ENCODE measurements at places on chromosomes 2 and 18.

DNA sequence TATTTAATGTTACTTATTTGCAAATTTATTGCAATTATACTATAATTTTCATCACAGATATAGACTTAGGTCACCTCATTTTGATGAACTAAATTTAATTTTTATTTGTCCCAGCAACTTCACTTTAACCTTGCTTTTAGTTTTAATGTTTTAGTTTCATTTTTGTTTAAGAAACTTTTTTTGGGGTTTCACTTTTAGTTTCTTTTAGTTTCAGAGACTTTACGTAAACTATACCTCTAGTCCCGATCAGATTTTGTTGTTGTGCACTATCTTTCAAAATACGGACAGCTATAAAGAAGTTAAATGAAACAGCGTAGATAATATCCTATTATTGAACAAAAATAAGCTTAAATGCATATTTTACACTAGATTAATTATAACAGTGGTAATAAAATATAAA is 460.5 kb downstream of the ERBB4 start:
- DNase-seq = no peak

- DNase-seq = no peak
These were observed 19.0 kb downstream of the TWSG1 start for GRCh38 chr18:9353596-9353995.

- DNase-seq = no peak
These were observed 35.0 kb downstream of the RHOB start for GRCh38 chr2:20481798-20482405.

GRCh38 chr18:63287691-63288220 is 31.8 kb downstream of the BCL2 start:
- no peak for DNase-seq

GRCh38 chr2:42328148-42328833 is 32.7 kb downstream of the COX7A2L start:
- peak; percentile 24 for DNase-seq

GRCh38 chr18:58391932-58392323 is 237.0 kb downstream of the ALPK2 start:
- no peak for DNase-seq

DNA sequence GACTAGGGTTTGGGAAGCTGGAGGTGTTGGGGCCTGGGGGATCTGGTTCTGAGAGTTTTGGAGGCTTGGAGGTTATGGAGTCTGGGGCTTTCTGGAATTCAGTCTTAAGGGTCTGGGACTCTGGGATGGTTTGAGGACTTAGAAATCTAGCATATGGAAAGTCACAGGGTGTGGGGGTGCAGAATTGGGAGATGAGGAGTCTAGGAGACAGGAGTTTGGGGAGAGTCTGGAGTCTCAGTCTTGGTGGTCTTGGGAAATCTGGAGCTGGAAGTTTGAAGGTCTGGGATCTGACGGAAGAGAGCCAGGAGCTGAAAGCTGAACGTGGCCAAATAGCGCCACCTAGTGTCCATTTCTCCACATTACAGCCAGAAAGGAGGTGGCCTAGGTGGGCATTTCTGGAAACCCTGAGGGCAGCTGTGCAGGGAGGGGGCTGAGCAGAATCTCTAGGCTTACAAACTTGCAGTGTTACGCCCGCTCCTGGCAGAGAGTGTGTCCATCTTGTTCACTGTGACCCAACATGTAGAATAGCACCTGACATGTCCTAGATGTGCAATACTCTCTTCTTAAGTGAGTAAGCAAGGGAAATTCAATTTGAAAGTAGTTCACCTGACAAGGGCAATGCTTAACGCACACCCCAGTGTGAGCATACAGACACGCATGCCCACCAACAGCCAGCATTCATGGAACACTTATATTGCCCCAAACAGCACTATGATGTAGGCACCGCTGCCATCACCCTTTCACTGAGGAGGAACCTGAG is 204.8 kb downstream of the TFCP2L1 start:
- DNase-seq = no peak

- no peak for DNase-seq
These were observed 2.4 kb upstream of the DTNA start for GRCh38 chr18:34707670-34708069.

- DNase-seq = peak; percentile 36
These were observed 187.1 kb downstream of the ZBTB7C start for GRCh38 chr18:48222118-48222517.

- DNase-seq = no peak
These were observed 248.7 kb downstream of the RNF152 start for GRCh38 chr18:61643884-61644647.

DNA sequence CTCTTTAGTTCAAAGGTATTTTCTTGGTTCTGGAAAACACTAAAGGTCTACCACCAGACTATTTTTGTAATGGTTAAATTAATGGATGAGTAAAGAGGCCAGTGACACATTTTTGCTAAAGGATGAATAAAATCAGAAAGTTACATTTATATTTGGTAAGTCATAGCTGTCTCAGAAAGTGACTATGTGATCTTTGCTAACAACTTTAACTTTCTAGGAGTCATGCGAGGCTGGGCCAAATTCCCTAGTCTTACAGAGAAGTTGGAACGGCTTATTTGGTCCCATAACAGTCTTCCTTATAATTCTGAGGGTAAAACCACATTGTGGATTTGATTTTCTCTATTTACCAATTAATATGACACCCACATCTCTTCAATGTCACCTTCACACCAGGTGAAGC is 198.1 kb downstream of the PDE1A start:
- no peak for DNase-seq

GRCh38 chr2:67337903-67338302 is 59.2 kb upstream of the ETAA1 start:
- no peak for DNase-seq

- no peak for DNase-seq
These were observed 48.2 kb upstream of the CTAGE1 start for GRCh38 chr18:22465859-22466457.

DNA sequence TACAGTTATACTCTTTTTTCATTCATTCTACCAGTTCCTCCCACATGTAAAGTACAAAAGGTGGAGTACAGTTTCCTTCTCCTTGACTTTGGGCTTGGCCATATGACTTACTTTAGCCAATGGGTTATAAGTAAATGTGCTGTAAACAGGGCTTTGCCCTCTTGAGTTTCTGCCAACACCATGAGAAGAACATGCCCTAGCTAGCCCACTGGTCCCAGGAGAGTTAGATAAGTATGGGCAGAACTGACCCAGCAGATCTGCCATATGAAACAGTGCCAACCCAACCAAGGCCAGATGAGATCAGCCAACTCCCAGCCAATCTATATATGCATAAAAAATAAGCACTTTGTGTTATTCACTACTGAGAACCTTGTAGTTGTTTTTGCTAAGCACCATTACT is 25.5 kb downstream of the ZC3H8 start:
- DNase-seq = no peak

- DNase-seq = no peak
These were observed 643.2 kb upstream of the RAB6C start for GRCh38 chr2:129336276-129336675.

GRCh38 chr2:19911808-19912509 is 10.2 kb upstream of the TTC32 start:
- DNase-seq = no peak

- DNase-seq = no peak
These were observed 42.8 kb downstream of the SCRN3 start for GRCh38 chr2:174438146-174438886.

DNA sequence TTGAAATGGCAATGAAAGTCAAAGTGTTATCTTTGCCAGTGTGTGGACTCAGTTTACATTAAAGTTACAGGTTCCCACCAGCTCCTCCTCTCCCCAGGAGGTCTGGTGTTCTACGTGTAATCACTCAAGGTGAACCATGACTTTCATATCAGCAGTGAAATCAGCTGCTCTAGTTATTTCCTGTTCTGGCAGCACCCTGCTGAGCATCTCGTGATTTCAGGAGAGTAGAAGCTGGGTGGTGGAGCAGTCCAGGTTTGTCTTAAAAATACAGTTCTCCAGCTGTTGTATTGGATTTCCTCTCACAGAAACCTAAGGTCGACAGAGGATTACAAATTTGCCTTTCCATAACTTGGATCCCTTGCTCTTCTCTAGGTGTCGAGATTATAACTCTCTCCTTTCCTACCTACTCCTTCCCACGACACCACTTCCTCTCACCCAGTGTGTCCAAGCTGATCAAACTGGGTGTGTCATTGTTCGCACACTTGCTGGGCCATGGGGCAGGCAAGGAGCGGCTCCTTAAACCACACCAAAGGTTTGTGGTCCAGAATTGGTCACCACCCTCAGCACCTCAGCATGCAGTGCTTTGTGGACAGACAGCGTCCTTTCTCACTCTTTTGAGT is 13.0 kb upstream of the ARHGAP25 start:
- no peak for DNase-seq

GRCh38 chr2:9488583-9489547 is 14.5 kb downstream of the IAH1 start:
- DNase-seq = no peak

GRCh38 chr18:12308386-12309100 is 502 bp downstream of the TUBB6 start:
- DNase-seq = no peak

DNA sequence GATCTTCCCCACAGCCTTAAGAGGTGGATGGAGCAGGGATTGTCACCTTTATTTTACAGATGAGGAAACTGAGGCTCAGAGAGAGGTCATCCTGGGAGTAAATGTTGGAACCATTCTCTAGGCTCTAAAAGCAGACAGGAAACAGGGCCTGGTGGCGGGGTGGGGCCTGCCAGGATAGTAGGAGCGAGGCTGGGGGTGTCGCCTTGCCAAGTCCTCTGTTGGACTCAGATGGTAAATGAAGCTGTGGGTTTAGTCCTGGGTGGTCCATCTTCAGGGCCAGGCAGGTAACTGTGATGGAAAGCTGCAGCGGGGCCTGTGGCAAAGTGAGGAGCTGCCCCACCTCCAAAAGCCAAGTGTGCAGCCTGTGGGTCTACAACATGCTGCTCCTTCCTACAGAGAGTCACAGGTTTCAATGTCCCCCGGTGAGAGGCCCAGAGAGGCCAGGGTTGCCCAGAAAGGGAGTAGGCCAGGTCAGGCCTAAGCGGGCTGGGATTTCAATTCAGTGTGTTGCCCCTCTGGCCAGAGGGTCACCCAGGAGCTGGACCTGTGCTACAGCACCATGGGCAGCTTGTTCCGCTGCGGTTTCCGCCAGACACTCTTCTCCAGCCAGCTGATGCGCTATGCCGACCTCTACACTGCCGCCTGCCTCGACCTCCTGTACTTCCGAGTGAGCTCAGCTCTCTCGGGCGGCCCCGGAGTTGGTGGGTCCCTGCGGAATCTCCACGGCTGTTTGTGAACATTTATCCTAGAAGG is 6.6 kb downstream of the NT5DC4 start:
- no peak for DNase-seq

DNA sequence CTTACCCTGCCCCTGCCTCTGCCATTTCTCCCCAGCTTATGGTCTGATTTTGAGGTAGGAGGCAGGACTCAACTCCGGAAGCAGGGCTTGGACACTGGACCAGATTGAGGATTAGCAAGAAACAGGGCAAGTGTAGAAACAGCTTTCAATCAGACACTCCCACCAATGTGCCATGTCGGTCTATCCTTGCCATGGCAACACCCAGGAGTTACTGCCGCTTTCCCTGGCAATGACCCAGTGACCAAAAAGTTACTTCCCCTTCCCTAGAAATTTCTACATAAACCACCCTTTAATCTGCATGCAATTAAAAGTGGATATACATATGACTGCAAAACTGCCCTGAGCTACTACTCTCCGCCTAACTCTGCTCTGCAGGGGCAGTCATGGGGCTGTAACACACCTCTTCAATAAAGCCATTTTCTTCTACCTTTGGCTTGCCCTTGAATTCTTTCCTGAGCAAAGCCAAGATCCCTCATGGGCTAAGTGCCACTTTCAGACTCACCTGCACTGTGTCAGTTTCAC is 156.7 kb downstream of the LPIN1 start:
- DNase-seq = peak; percentile 41

GRCh38 chr18:3157606-3158005 is 62.2 kb downstream of the MYOM1 start:
- no peak for DNase-seq

- DNase-seq = no peak
These were observed 109.0 kb upstream of the CXCR4 start for GRCh38 chr2:136226903-136227302.

DNA sequence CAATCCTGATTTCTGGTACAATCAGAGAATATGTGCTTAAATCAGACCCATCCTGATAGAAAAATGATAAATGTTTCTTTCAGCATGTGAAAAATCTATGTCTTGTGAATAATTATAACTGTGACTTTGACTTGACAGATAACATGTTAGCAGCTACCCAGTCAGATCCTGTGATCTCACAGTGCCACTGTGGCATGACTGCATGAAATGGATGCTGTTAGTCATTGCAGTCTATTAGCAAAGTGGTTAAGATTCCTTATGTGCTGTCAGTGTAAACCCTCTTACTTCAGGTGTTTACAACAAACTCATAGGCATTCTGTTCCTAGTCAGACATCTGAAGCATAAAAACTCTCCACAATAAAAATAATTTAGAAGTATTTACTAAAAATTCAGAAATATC is 244.6 kb upstream of the RND3 start:
- DNase-seq = no peak

- no peak for DNase-seq
These were observed 1.7 kb downstream of the CDK15 start for GRCh38 chr2:201808027-201808426.

DNA sequence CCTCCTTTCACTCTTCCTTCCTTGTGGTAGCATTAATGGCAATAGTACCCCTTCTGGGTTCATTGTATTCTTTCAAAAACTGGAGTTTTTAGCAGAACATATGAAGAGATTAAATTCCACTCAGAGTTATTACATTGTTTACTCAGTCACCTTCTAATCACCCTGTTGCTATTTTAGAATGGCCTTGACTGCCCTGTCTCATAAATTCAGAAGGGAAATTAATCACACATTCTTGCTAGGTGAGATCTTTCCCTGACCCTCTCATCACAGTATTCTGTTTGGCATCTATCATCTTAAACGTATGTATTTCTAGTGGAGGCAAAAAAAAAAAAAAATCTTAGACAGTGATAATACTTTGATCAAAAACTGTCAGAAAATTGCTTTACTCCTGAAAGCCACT is 760.4 kb downstream of the ADCYAP1 start:
- no peak for DNase-seq

GRCh38 chr2:131413148-131413747 is 49.3 kb upstream of the RAB6D start:
- no peak for DNase-seq

DNA sequence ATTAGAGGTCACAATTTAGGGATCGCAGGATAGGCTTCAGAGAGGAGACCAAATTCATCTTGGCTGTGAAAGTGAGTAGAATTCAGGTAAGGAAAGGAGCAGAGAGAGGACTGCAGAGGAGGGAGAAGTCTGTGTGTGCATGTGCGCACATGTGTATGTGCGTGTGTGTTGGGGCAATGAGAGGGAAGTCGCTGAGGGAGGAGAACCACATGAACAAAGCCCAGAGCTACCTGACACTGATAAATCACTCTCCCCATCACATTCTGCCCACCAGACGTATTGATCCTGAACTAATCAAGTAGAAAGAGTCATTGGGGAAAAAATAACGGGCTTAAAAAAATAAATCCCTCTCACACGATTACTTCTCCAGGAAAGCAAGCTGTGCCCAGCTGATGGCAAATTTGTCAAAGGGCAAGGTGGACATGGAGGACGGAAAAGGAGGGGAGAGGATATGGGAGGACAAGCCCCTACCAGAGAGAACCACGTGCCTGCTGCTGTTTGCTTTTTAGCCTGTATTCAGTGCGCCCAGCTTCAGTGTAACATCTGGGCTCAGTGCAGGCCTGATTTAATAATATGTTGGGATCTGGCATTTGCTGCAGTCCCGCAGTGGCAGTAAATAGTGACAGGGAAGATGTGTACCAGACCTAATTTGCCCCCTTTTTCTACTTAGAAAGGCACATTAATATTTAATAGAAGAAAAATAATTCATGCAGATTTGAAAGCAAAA is 307.5 kb downstream of the C1D start:
- no peak for DNase-seq
